ENCODE measurements at places on chromosomes 12 and 14. TPM values are rescaled to one million over a fixed set of nuclear protein-coding genes. Genes with fewer than 3 reads are reported as not detected.

SYNDIG1L gene
- not detected for total RNA-seq

C12orf60 gene
- 1.7 TPM for total RNA-seq

TCL1B gene
- total RNA-seq, result not detected

JPH4 gene
- total RNA-seq, result 1.1 TPM

OVCH1 gene
- total RNA-seq, result not detected

ALX1 gene
- total RNA-seq, result 1.9 TPM

LRRC10 gene
- not detected for total RNA-seq

- peak; percentile 46 for DNase-seq
Observed at GRCh38 chr14:92527721-92528120, 14.1 kb downstream of the RIN3 start.

GRCh38 chr12:46160981-46161690 lies 107.7 kb downstream of the SLC38A1 start:
- DNase-seq, result no peak

GRCh38 chr12:19121449-19122018 lies 8.0 kb upstream of the PLEKHA5 start:
- DNase-seq, result no peak

DNA sequence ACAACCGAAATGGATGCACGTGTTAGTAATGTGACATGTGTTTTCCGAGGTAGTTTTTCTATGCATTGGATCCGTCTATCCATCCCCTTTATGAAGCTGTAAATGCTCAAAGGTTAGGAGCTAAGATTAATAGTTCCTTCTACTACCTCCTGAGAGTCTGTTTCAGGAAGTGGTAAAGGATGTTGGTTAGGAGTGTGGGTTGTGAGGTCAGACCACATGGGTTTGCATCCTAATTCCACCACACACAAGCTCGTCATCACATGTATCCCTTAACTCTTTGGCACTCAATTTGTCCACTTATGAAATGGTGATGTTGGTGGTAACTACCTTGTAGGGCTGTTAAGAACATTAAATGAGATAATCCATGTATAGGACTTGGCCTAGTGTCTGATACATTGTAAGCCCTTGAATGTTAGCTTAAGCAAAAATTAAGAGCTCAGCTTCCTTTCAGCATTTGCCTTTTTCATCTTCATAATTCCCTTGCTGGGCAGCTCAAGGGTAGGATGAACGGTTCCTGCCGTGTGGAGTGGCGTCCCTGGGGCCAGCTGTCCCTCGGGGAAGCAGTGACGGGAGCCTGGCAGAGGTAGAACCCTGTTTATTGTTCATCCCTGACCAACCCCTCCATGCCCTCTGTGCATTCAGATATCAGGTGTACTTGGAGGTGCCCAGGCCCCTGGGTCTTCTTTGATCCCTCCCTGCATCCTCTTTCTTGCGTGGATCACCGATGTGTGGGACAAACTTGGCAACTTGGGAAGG lies 52.3 kb downstream of the TSPAN9 start:
- peak; percentile 95 for DNase-seq

DNA sequence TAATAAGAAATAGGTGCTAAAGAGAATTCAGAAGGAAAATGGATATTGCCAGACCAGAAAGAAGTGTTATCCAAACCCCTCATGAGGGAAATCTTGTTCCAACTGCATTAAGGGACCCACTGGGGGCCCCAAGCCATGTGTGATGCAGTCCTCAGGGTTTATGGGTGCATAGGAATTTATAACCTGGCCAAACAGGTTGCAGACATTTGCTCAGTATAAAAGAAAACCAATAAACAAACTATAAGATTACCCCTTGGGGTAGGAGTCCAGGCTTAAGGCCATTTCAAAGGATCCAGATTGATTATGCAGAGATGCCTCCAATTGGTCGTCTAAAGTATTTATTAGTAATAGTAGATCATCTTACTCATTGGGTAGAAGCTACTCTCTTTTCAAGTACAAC lies 240.9 kb upstream of the DIO3 start:
- no peak for DNase-seq
